T-helper 22 cell (primary cell): ENCODE measurements at places on chromosomes 6 and 20.
A peak's percentile ranks its signal among the peaks of the same experiment; 100 is the strongest.

DNA sequence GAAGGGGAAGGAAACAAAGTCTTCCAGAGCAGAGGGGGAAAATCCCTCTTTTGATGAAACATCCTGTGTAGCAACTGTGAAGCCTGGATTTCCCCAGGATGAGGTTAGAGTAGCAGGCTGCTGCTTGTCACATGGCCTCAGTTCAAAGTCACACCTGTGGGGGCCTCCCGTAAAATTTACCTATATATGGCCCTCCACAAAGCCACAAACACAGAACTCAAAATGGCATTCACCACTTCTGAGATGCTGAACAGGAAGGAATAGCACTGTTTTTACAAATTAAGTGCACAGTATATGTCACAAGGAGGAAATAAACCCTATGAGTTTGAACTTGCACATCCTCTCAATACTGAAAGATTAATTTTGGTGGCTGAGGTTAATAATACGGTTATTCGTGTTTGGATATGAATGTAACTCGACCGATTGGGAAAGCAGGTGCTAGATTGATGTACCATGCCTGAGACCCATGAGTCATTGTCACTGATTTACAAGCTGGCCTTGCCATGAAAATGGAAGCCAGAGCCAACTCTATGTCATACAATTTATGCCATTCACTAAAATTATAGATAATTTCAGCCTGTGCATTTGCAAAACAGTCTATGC lies 70.6 kb downstream of the SGK1 start:
- peak; percentile 78 for DNase-seq

GRCh38 chr6:62974452-62974851 lies 236.8 kb upstream of the FKBP1C start:
- DNase-seq, result no peak

- no peak for DNase-seq
Measured at GRCh38 chr20:52852714-52853113, 119.4 kb upstream of the TSHZ2 start.

DNA sequence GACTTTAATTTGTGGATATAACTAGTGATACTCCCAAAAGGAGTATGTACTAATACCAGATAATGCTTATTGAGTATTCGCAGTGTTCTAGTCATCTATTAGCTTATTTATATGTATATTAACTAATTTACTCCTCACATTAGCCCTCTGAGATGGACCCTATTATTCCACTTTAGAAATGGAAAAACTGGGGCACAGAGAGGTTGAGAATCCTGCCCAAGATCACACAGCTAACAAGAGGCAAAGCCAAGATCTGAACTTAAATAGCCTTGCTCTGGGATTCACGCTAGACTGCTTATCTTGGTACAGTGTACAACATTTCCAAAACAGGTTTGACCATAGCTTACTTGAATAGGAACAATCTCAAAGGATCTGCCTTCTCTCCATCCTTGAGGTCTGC lies 8.5 kb upstream of the SPO11 start:
- DNase-seq, result no peak

DNA sequence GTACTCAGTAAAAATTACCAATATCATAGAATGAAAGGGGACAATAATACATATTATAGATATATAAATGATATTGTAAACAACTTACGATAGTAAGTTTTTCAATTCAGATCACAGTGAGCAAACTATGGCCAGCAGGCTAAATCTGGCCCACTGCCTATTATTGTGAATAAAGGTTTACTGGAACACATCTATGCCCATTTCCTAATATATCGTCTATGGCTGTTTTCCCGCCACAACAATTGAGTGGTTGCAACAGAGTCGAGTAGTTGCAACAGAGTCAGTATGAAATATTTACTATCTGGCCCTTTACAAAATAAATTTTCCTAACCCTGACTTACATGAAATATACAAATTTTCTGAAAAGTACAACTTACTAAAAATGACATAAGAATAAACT lies 297.3 kb upstream of the KCNQ5 start:
- no peak for DNase-seq
